ENCODE measurements at places on chromosomes 2 and 18.

- no peak for DNase-seq
Measured at GRCh38 chr18:433960-434359, 66.5 kb downstream of the COLEC12 start.

DNA sequence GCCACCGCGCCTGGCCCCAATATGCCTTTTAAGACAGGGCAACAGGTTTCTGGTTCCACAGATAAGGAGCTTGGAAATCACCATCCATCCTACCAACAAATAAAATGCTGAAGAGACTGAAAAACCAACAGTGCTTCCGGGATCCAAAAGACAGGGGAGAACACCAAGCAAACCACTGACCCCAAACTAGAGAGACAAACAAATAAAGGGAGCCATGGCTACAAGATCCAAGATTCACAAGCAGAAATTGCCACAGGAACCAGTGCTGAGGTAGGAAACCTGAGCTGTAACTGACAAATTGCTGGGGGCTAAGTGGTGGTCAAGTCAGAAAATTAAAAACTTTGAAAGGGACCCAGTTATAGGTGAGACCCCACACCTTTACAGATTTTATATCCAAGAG is 76.5 kb downstream of the ROCK2 start:
- no peak for DNase-seq

GRCh38 chr2:176085861-176086771 is 2.4 kb upstream of the EVX2 start:
- peak; percentile 83 for DNase-seq

- no peak for DNase-seq
Measured at GRCh38 chr2:37449761-37450296, 105.4 kb downstream of the QPCT start.

- DNase-seq = no peak
Measured at GRCh38 chr18:63063171-63063570, 256.4 kb downstream of the BCL2 start.

GRCh38 chr18:43159926-43160325 is 44.4 kb upstream of the RIT2 start:
- DNase-seq = no peak

GRCh38 chr18:11713756-11714155 is 24.7 kb downstream of the GNAL start:
- no peak for DNase-seq

DNA sequence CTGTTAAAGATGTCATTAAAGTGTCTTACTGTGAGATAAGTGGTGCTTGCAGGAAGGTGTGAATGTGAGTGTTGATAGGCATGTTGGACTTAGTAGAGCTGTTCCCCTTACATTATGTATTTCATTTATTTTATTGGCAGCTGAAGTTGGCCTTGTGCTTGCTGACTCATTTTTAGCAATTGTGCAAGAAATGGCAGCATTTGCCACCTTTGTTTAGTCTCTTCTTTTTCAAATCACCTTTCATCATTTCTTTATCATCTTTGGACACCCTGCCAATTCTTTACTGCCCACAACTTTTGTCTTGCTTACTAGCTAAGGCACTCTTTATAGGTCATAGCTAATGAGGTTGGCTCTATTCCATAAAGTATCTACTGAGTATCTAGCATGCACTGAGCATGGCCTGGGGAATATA is 130.3 kb upstream of the LYPD6 start:
- no peak for DNase-seq

DNA sequence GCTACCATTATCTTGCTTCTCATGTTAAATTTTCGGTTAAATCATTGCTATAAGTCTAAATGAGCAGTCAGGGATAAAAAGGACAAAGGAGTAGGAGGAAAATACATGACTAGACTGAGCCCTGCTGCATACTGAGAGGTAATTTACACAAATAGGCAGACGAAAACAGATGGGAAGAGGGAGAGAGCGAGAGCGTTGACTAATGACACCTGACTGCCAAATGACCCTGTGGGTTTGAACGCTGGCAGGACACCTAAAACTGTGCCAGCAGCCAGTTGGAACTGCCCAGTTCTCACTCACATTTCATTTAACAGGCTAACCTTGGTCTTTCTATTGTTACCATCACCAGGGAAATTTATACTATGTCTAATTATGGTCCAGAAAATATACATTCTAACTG is 978.2 kb downstream of the CPS1 start:
- no peak for DNase-seq

- no peak for DNase-seq
Measured at GRCh38 chr2:217812170-217812569, 190.6 kb downstream of the TNS1 start.

DNA sequence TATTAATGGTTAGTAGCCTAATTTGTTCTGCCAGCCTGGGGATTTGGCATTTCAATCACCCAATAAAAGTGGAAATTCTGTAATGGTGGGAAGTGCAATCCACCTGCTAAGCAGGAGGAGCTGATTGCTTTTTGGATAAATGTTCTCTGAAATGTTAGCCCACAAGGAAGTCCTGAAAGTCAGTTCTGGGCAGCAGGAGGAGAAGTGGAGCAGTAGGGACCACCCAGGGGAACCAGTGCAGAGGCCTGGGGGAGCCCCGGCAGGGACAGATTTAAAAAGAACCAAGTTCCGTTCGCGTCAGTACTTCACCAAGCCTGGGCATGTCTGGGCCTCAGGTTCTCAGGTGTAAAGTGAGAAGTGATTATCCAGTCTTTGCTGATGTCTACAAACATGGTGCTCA is 248.5 kb upstream of the RAB6C start:
- no peak for DNase-seq

- DNase-seq = no peak
Measured at GRCh38 chr2:36697424-36698066, 1.0 kb downstream of the VIT start.

GRCh38 chr2:83186105-83186760 is 1272.8 kb downstream of the SUCLG1 start:
- no peak for DNase-seq

DNA sequence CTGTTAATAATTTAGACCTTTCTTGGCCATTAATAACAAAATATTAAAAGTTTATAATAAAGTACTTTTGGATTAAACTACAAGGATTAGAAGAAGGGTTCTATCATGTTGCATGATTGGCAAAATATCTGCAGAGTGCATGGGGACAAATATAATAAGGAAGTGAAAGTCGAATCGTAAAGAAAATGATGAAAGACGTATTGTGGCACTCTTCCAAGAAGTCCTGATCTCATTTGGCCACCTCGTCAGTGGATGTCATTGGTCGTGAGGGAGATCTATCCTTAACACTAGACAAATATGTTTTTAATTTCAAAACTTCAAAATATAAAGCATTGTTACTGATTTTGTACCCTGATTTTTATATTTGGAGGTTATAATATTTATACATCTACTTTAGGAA is 197.7 kb upstream of the STON1 start:
- DNase-seq = no peak

- no peak for DNase-seq
Measured at GRCh38 chr2:175418224-175418835, 236.8 kb upstream of the ATP5MC3 start.

- DNase-seq = no peak
Measured at GRCh38 chr2:165144315-165144714, 59.5 kb downstream of the SCN3A start.

DNA sequence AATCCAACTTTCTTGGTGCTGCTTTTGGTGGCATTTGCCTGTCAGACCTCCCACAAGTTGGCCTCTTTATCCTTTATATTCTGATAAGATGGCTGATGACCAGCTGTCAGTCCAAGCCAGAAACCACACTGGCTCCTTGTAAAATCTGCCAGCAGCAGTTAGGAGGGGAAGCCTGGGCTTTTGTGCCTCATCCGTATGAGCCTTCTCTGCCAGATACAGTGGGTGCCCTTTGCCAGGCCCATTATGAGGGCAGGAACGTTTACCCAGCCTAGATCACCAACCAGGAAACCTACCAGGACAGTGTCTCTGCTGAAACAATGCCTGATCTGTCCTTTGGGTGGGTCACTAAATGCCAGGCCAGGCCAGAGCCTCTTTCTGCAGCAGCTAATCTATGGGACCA is 202.9 kb upstream of the SP5 start:
- DNase-seq = no peak

GRCh38 chr2:84290537-84290936 is 168.5 kb downstream of the SUCLG1 start:
- no peak for DNase-seq

DNA sequence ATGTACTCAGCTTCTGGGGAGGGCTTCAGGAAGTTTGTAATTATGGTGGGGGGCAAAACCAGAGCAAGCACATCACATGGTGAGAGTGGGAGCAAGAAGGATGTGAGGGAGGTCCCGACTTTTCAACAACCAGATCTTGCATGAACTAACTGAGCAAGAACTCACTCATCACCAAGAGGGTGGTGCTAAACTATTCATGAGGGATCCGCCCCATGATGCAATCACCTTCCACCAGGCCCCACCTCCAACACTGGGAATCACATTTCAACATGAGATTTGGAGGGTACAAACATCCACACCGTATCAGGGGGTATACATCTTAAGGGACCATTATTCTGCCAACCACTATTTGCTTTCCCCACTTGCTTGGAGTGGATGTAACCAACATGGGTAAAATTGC is 209.6 kb upstream of the HNRNPA3 start:
- DNase-seq = no peak

DNA sequence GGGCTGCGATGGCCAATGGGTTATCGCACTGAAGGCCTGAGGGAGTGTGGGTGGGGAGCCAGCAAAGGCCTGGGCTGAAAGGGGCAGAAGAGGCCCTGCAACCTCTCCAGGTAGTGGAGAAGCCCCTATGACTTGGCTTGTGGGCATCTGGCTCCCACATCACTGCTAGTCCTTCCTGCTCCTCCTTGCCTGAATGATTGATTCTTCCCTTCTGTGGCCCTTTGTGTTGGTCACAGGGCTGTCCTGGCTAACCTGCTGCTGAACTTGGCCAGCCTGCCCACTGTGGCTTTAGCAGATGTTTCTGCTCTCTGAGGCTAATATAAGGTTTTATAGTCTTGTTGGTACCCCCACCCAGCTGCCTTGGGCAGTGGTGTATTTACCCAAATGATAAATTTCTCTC is 136.2 kb upstream of the ALPP start:
- no peak for DNase-seq

- DNase-seq = peak; percentile 67
Measured at GRCh38 chr2:205681401-205682238, 681 bp upstream of the NRP2 start.

- DNase-seq = no peak
Measured at GRCh38 chr2:136909777-136910176, 144.4 kb downstream of the THSD7B start.

- DNase-seq = no peak
Measured at GRCh38 chr2:74746480-74746879, 87.4 kb upstream of the HK2 start.

DNA sequence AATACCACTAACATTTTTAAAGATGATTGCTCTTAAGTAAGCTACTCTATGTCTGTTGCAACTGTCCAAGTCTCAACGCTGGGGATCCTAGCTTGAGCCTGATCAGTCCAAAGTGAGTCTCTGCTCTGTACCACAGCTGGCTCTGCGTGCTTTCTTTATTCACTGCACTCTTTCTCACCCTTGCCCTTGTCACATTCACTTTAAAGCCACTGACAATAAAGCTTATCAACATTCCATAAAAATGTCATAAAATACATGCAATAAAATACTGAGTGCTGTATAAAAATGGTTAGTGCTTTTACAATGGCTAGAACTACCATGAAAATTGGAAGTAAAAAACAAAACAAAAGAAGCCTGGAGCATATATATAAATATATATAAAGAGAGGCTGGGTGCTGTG is 45.5 kb upstream of the LRRTM4 start:
- no peak for DNase-seq

GRCh38 chr2:36446294-36446693 is 90.7 kb downstream of the CRIM1 start:
- no peak for DNase-seq

GRCh38 chr2:230847883-230848388 is 16.8 kb upstream of the ITM2C start:
- peak; percentile 93 for DNase-seq

- no peak for DNase-seq
Measured at GRCh38 chr18:9082711-9083510, 19.6 kb upstream of the NDUFV2 start.

GRCh38 chr2:215619989-215620388 is 184.1 kb upstream of the FN1 start:
- DNase-seq = no peak

DNA sequence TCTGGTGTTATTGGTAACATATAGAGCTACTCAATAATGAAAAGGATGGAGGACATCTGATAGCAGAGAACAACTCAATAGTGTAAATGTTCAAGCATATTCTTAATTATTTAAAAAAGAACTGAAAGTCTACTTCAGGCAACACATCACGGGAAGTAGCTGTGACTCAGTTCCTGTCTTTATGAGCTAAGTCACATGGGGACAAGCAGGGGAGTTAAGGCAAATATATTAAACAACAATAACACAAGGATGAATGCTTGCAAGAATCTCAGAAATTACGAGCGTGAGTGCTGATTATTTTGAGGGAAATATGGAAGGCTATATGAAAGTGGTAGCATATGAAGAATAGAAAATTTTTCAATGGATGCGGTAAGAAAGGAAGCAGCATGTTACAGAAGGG is 4.0 kb upstream of the HNMT start:
- no peak for DNase-seq

All from ecto neural progenitor cell (in vitro differentiated cells).